ENCODE measurements at places on chromosomes 16 and 17.

GRCh38 chr17:46777943-46778915 is 40.3 kb downstream of the WNT3 start:
- no peak for DNase-seq

- no peak for DNase-seq
Measured at GRCh38 chr16:9791556-9791955, 390.7 kb downstream of the GRIN2A start.

GRCh38 chr17:55794725-55795482 is 44.1 kb downstream of the PCTP start:
- DNase-seq: no peak

DNA sequence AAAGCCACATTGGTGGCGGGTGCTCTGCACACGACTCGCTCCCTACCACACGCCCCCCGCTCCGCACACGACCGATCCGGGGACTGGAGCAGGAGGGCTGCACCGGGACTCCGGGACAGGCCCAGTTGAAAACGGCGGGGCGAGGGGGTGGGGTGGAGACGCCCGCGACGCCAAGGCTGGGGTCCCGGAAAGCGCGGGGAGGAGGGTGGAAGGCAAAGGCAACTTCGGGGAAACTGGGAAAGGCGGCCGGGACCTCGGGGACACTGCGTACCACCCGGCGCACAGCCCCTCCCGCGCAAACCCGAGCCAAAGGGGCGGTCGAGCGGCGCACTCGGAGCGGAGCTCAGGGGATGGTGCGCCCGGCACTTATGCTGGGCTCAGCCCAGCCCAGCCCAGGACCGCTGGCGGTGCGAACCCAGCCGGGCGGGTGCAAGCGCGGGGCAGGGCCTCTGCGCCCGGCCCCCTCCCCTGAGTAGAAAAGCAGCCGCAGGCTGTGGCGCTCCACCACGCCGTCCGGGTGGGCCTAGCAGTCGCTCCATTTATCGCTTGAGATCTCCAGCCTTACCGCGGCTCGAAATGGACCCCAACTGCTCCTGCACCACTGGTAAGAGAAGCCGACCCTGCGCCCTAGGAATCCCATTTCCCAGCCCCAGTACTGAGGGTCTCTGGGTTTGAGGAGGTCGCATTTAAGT is at the start of gene MT1M:
Gene MT1M, plus strand, starts transcription at position 504 of the 692 bp plus-strand sequence. Its CDS starts 73 bp downstream, at position 577.
- peak; percentile 37 for DNase-seq

DNA sequence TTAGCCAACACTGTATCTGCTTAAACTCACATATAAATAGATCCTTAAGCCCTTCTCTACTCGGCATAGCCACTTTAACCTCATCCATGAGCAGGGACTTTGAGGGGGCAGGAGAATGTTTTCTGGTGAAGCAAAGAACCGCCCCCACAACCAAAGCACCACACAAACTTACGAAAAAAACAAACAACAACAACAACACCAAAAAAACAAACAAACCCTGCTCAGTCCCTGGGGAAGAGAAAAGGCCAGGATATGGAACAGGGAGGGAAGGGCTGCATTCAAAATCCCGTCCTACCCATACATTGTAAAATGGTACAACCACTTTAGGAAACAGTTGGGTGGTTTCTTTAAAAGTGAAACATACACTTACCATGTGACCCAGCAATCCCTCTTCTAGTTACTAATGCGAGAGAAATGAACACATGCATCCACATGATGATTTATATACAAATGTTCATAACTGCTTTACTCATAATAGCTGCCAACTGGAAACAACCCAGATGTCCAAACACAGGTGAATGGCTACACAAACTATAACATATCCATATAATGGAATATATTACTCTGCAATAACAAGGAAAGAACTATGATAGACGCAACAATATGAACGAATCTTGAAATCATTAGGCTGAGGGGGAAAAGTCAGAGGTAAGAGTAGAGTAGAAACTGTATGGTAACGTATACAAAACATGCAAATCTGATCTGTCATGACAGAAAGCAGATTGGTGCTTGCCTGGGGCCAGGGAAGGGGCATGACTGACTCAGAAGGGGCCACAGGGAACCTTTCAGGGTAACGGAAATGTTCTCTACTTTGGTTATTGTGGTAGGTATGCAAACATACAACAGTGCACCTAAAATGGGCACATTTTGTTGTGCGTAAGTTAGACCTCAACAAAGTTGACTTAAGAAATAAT is 37.7 kb upstream of the TOB1 start:
- no peak for DNase-seq

GRCh38 chr17:61698244-61698643 is 107.2 kb upstream of the NACA2 start:
- no peak for DNase-seq
